Activated CD4-positive, alpha-beta T cell treated with anti-CD3 and anti-CD28 coated beads for 36 hours (primary cell): ENCODE measurements at places on chromosomes 11 and 22.
A peak's percentile ranks its signal among the peaks of the same experiment; 100 is the strongest.

GRCh38 chr11:2276280-2277007, 6.1 kb upstream of the ASCL2 start:
- H3K27me3 ChIP-seq, result peaks cover 18% of the 10 kb centered on the region
- no peaks in the 10 kb centered on the region for H3K4me1 ChIP-seq
- no peak overlapping the region for H3K4me3 ChIP-seq
- no peak for DNase-seq
- H3K36me3 ChIP-seq, result peaks cover 2% of the 10 kb centered on the region

DNA sequence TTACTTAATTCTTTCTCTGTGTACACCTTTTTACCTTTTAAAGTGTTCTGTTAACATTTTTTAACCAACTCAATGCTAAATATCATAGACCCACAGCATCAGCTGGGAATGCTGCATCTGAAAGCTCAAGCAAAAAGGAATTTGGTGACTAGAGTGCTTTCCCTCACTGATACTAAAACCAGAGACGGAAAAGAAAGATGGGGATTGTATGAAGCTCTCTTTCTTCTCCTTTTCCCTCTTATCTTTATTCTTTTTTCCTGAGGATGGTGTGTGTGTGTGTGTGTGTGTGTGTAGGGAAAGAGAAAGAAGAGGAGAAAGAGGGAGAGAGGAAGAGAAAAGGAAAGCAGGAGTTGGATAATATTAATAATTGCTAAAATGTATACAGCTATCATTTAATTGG, 4.1 kb upstream of the SIK2 start:
- H3K27me3 ChIP-seq, result peaks cover 4% of the 10 kb centered on the region
- H3K4me1 ChIP-seq, result peaks cover 13% of the 10 kb centered on the region
- H3K4me3 ChIP-seq, result no peak overlapping the region
- no peaks in the 10 kb centered on the region for H3K36me3 ChIP-seq

GRCh38 chr11:132941024-132941646, 591.2 kb downstream of the OPCML start:
- no peak overlapping the region for H3K4me3 ChIP-seq
- no peaks in the 10 kb centered on the region for H3K36me3 ChIP-seq
- H3K27ac ChIP-seq, result no peak overlapping the region
- H3K4me1 ChIP-seq, result peaks cover 2% of the 10 kb centered on the region
- H3K27me3 ChIP-seq, result peaks cover 23% of the 10 kb centered on the region
- peak; percentile 21 for DNase-seq

DNA sequence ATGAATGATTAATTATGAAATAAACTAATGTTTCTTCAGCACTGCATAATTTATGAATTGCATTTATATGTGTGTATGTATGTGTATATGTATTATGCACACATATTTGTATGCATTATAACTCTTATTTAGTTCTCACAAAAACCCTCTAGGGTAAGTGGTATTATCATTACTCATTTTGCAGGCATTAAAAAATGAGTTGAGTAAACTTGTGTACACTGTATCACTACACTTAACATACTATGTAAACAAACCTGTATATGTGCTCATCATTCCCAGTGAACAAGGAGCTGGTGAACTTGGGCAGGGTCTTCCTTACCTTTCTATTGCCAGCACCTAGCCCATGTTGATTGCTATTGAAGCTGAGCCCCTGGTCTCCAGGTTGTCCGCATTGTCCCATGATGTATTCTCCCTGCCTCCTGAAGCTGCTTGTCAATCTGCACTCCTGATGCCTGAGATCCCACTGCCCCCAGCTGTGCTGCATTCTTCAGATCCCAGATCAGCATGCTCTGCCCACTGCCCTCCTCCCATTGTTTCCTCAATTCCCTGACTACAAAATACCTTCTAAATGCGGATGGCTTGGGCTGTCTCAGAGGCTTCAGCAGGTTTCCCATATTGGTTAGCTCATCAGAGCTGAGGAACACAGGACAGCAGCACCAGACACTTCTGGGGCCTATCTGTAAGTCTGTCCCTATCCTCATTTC, 267.9 kb upstream of the SESN3 start:
- peaks cover 7% of the 10 kb centered on the region for H3K4me1 ChIP-seq
- H3K4me3 ChIP-seq, result no peak overlapping the region
- H3K36me3 ChIP-seq, result no peaks in the 10 kb centered on the region
- H3K27me3 ChIP-seq, result no peaks in the 10 kb centered on the region
- H3K27ac ChIP-seq, result no peak overlapping the region
- DNase-seq, result no peak

DNA sequence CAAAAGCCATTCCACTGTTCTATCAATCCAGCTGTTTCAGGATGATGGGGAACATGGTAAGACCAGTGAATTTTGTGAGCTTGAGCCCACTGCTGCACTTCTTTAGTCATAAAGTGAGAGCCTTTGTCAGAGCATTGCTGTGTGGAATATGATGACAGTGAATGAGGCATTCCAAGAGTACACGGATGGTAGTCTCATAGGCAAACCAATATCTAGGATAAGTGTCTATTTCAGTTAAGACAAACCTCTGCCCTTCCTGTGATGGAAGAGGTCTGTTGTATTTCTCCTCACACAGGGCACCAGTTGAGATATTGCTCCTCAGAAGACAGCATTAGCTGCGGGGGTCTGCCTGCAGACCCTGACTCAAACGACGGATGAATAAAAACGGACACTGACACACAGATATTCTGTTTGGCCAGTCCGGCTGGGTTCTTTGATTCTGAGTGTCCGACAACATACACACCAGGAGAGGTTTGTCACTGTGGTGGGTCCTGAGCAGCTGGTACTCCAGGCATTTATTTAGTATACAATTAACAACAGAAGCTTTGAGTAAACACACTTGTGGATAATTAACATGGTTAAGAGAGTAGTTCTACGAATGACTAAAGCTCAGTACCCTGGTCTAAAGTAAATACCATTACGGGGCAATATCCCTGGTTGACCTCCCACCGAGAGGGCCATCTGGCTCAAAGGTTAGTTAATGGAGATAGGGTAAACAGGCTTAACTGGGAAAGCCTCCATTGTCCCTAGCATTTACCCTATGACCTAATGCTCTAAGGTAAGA, 121.7 kb downstream of the ZNF280B start:
- no peak overlapping the region for H3K4me3 ChIP-seq
- no peaks in the 10 kb centered on the region for H3K4me1 ChIP-seq
- no peak overlapping the region for H3K27ac ChIP-seq
- peaks cover 29% of the 10 kb centered on the region for H3K27me3 ChIP-seq
- no peaks in the 10 kb centered on the region for H3K36me3 ChIP-seq
- DNase-seq, result no peak

DNA sequence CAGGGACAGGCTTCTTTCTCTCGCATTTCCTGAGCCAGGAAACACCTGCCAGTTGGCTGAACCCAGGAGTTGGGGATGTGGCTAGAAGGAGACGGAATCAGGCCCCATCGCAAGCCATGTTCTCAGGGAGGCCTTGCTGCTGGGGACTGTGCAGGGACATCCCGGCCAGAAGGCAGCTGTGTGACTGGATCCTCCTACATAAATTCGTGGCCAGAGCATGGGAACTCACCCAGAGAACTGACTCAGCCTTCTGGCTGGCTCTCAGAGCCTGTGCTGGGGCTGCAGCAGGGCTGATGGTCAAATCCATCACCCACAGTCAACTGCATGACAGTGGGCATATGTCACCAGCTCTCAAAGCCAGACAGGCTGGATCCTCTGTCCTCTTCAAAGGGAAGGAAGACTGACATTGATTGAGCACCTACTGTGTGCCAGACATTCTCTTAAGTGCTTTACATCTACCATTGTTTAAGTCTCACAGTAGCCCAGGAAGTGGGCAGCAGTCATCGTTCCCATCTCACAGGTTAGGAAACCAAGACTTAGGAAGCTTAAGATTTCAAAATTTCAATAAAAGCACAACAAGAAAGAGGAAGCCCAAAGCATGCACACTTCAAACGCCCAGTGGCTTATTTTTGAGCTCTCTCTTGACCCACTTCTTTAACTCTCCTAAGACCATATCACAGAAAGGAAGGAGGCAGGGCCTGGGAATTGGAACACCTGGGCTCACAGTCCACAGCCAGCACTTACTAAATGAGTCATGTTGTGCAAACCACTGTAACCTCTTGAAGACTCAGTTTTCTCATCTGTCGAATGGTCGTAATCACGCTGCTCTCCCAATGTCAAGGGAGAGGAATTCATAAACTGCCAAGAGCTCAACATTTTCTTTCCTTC, 30.9 kb upstream of the CACNG2 start:
- DNase-seq, result no peak
- H3K4me1 ChIP-seq, result no peaks in the 10 kb centered on the region
- H3K27me3 ChIP-seq, result peaks cover 23% of the 10 kb centered on the region
- no peak overlapping the region for H3K4me3 ChIP-seq
- H3K27ac ChIP-seq, result no peak overlapping the region

GRCh38 chr22:17272511-17272991, 53.3 kb upstream of the ADA2 start:
- no peak for DNase-seq
- no peaks in the 10 kb centered on the region for H3K36me3 ChIP-seq
- H3K27me3 ChIP-seq, result no peaks in the 10 kb centered on the region
- H3K4me3 ChIP-seq, result no peak overlapping the region
- H3K4me1 ChIP-seq, result peaks cover 6% of the 10 kb centered on the region
- H3K27ac ChIP-seq, result no peak overlapping the region

GRCh38 chr11:61174273-61174672, 13.0 kb upstream of the VPS37C start:
- H3K4me3 ChIP-seq, result no peak overlapping the region
- peaks cover 12% of the 10 kb centered on the region for H3K4me1 ChIP-seq
- no peak overlapping the region for H3K27ac ChIP-seq

- H3K4me3 ChIP-seq, result no peak overlapping the region
- no peak overlapping the region for H3K27ac ChIP-seq
- DNase-seq, result no peak
- H3K4me1 ChIP-seq, result no peaks in the 10 kb centered on the region
- H3K27me3 ChIP-seq, result peaks cover 7% of the 10 kb centered on the region
These were observed 73.6 kb downstream of the DSCAML1 start for GRCh38 chr11:117723277-117724024.
